Left cardiac atrium (tissue), 4 donors: ENCODE measurements at places on chromosomes 16 and 17. TPM values are rescaled to one million over a fixed set of nuclear protein-coding genes. Genes with fewer than 3 reads are reported as not detected.

Gene CYGB
- 70.8 TPM for total RNA-seq

Gene HYDIN
- total RNA-seq, result 0.65 TPM

Gene HAPSTR1
- total RNA-seq, result 50.5 TPM

Gene CCL8
- 0.35 TPM for total RNA-seq

Gene KRTAP1-1
- total RNA-seq, result not detected

Gene SLC12A3
- not detected for total RNA-seq

Gene NPEPPS
- 87.4 TPM for total RNA-seq

Gene OR4D1
- not detected for total RNA-seq

Gene PRSS22
- not detected for total RNA-seq

Gene SERPINF2
- 4.2 TPM for total RNA-seq

Gene EVPLL
- total RNA-seq, result not detected

Gene MYH8
- not detected for total RNA-seq

Gene HS3ST3A1
- total RNA-seq, result 0.27 TPM

Gene TVP23A
- 0.80 TPM for total RNA-seq

Gene TP53TG3B
- total RNA-seq, result not detected

Gene PRDM7
- not detected for total RNA-seq

Gene PPP1R27
- total RNA-seq, result not detected

Gene HASPIN
- 0.47 TPM for total RNA-seq

Gene MPV17L
- total RNA-seq, result 5.5 TPM

Gene GAST
- not detected for total RNA-seq

Gene KRT14
- 0.58 TPM for total RNA-seq

Gene ITGA2B
- total RNA-seq, result 2.7 TPM

Gene TBC1D3
- not detected for total RNA-seq

Gene CLEC3A
- not detected for total RNA-seq

Gene ACSM5
- 7.8 TPM for total RNA-seq

Gene LRRC36
- total RNA-seq, result not detected

Gene KRT33B
- total RNA-seq, result not detected

Gene SYT17
- total RNA-seq, result 1.4 TPM

Gene ASPHD1
- total RNA-seq, result 0.59 TPM

Gene TEX19
- total RNA-seq, result not detected

Gene CDR2L
- total RNA-seq, result 15.2 TPM

Gene SCGB1C2
- total RNA-seq, result not detected

Gene CCL2
- total RNA-seq, result 36.8 TPM

Gene TEKT3
- total RNA-seq, result 0.76 TPM

Gene CCL7
- not detected for total RNA-seq

Gene PPM1E
- 4.9 TPM for total RNA-seq

Gene CNTD1
- total RNA-seq, result 0.44 TPM

Gene MBTD1
- total RNA-seq, result 6.6 TPM

Gene BAIAP2
- 32.8 TPM for total RNA-seq

Gene FAM20A
- 7.9 TPM for total RNA-seq

Gene RSAD1
- 38.8 TPM for total RNA-seq

Gene APOBR
- total RNA-seq, result 1.4 TPM

Gene TTYH2
- 15.6 TPM for total RNA-seq

Gene ANKRD40CL
- total RNA-seq, result not detected

Gene CHCT1
- total RNA-seq, result not detected

Gene CCNF
- total RNA-seq, result 2.1 TPM

Gene PLA2G15
- total RNA-seq, result 27.4 TPM

Gene GAS7
- 119 TPM for total RNA-seq

Gene VMO1
- 0.81 TPM for total RNA-seq

Gene LLGL1
- 11.0 TPM for total RNA-seq

Gene MSI2
- total RNA-seq, result 84.1 TPM

Gene ZNF469
- total RNA-seq, result 0.65 TPM

Gene SMIM22
- total RNA-seq, result not detected

Gene SLFN14
- total RNA-seq, result not detected

Gene ARHGAP23
- total RNA-seq, result 91.9 TPM

Gene CD300H
- not detected for total RNA-seq

Gene HSF5
- total RNA-seq, result 0.10 TPM
